ENCODE measurements at places on chromosomes 4 and X.

- DNase-seq: no peak
Measured at GRCh38 chrX:107823456-107823855, 2.2 kb upstream of the MID2 start.

DNA sequence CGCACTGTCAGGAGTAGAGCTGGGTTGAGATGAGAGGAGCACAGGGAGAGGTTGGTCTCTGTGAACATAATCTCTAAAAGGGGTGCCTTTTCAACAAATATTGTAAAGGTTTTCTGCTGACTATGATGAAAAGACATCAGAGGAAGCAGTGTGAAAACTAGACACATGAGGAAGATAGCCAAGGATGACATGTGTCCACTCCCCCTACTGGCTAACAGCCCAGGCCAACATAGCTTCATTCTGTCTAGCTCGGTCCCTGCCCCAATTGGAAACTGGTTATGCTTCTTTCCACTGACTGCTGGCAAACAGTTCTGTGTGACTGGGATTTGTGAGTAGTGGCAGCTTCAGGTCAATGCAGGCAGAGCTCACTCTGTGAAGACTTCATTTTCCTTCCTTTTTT lies 115.4 kb upstream of the ESX1 start:
- no peak for DNase-seq

- no peak for DNase-seq
Measured at GRCh38 chr4:159273141-159273438, 170.2 kb downstream of the RAPGEF2 start.

DNA sequence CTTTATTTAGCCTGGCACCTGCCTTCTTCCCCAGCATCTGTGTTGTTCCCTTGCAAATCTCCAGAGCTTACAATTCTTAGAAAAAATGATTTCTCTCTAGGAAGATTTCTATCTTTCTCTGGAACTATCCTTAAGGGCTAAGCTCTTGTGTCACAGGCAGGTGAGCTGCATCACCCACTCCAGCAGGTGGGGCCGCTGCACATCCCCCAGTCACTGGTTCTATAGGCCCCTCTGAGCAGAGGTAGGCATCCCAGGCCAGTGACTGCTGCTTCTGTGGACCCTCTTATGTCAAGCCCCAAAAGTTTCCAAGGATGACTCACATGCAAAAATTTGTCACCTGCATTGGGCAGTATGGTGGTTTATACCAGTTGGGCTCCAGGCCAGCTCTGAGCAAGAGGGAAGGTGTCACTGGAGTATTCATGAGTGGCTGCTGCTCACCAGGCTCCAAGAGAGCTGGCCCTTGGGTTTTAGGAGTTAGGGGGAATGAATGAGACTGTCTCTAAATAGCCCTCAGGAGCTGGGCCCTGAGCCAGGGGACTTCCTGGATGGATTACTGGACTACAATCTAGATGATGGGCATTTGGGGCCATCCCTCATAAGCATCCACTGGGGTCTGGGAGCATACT lies 208.1 kb upstream of the EOLA2 start:
- no peak for DNase-seq

DNA sequence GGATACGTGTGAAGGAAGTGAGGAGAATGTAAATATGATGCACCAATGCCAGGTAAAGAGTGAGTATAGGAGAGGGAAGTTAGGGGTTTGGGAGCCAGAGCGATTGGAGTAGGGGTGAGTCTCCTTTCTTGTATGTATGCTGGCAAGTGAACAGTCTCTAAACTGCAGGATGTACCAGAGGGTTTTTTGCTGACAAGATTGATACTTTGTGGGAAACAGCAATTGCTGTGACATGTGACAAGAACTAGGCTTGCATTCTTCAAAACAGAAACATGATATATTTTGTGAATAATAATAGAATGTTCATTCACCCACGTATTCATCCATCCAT lies 706 bp downstream of the CHIC1 start:
- DNase-seq: no peak

- no peak for DNase-seq
Measured at GRCh38 chr4:113781439-113782040, 20.0 kb upstream of the CAMK2D start.

GRCh38 chr4:8938137-8938536 lies 66.5 kb upstream of the HMX1 start:
- DNase-seq: no peak

DNA sequence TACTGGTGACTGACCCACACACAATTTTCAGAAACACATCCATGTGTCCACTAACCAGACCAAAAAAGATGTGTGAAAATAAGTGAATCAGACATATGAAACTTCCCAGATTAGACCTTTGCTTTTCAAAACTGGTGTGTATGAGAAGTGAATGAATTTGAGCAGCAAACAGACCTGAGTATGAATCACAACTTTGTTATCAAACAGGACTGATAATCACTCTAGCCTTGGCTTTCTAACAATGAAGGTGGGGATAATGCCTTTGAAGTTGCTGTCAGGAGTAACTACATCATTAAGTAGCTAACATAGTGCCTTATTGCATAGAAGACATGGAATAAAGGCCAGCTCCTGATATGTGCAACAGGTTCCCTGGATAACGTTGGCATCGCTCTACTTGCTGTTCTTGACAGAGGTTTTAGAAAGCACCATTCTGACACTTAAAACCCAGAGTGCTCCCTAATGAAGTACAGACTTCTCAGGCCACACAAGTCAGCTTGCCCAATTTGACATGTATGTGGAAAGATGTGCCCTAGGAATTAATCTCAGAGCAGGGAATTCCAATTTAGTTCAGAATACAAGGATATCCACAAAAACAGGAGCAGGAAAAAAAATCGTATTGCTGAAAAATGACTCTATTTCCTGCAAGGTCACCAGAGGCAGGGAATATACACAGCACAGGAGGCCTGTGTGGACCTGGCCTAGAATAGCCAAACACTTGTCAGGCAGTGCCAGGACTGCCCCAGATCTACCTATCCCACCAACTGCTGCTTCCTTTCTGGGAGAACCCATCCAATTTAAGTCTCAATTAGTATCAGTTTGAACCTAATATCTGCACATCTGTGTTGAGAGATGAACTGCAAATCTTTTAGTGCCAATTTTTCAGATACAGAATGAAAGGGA lies 87.7 kb downstream of the MAML3 start:
- DNase-seq: no peak

GRCh38 chrX:138946926-138947325 lies 235.4 kb upstream of the FGF13 start:
- DNase-seq: no peak

DNA sequence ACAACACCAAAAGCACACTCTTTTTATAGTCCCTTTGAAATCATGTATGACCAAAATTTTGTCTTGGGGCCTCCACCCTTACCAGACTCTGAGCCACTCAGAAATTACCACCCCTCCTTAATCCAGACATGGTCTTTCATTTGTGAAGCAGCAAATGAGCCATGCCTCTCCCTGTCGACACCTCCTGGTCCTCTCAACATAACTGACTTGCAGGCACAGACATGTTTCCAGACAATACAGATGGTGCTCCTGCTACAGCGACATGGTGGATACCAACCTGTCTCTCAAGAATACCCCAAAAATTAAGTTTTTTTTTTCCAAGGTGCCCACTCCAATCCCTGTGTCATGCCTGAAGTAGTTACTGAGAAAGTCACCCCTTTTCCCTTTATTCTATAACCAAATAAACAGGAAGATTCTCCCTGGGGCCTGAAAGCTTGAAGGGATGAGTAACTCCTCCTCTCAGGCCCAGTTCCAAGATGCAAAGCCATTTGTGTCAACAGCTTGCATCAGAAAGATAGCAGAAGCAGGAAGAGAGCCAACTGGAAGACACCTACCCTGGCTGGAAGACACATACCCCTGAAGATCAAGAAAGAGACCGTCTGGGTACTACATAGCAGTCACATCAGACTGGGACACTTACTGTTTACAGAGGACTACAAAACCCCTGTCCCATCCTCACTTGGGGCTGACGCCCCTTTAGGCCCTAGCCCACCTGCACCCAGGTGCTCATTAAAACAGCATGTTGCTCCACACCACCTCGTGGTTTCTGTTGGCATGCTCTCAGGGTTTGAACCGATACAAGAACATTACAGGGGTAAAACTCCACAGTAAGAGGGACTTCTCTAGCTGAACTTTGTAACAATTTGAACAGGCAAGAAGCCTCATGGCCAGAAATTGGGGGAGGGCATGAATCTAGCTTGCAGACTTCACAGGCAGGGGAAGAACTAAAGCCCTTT lies 5.5 kb upstream of the UGT2B17 start:
- DNase-seq: no peak

DNA sequence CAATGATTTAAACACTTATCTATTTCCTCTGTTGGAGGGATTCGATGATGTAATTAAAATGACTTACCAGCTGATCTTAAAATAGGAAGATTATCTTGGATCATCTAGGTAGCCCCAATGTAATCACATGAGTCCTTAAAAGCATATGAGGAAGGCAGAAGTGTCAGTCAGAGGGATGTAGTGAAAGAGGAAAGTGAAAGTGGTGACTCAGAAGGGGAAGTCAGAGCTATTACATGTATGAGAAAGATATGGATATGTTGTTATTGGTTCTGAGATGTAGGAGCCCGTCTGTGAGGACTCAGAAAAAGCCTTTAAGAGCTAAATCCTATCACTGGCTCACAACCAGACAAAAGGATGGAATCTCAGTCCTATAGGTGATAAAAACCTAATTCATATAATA lies 456.4 kb downstream of the DACH2 start:
- DNase-seq: no peak

DNA sequence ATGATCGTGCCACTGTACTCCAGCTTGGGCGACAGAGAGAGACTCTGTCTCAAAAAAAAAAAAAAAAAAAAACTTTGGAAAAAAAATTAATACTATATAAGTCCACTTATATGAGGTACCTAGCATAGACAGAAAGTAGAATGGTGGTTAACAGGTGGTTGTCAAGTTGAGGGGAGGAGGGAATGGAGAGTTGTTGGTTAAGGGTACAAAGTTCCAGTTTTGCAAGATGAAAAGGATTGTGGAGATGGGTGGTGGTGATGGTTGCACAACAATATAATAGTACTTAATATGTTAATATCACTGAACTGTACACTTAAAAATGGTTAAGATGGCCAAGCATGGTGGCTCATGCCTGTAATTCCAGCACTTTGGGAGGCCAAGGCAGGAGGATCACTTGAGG lies 4.1 kb upstream of the IL9R start:
- no peak for DNase-seq

DNA sequence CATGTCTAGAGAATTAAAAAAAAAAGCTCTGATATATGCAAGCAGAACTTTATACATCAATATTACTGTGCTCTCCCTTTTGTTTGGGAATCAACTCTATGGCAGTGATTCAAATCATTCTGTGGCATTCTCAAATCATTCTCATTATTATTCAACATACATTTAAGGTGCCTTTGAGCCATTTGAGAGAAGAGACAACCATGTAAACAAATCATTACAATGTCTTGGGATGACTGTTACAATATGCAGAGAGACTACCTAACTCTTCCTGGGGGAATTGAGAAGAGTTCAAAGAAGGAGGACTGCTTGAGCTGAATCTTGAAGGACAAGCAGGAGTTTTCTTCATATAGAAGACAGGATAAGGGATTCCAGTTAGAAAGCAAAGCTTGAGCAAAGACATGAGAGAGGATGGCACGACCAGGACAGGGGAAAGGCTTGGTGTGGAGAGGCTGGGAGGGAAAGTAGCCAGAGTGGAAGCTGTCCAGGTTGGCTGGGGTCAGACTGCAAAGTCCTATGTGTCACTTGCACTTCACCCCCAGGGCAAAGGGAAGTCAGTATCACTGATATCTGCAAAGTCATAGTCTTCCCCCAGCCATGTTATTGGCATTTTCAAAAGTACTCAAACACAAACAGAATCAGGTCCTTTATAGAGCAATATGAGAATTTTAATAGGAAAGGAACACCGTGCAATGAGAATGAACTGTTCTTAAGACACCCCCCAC lies 9.0 kb downstream of the SEC24D start:
- DNase-seq: no peak

GRCh38 chr4:11512871-11513270 lies 84.2 kb upstream of the HS3ST1 start:
- no peak for DNase-seq

GRCh38 chrX:93319609-93320008 lies 353.8 kb downstream of the NAP1L3 start:
- no peak for DNase-seq

GRCh38 chrX:47573341-47574075 lies 8.7 kb upstream of the TIMP1 start:
- DNase-seq: no peak

DNA sequence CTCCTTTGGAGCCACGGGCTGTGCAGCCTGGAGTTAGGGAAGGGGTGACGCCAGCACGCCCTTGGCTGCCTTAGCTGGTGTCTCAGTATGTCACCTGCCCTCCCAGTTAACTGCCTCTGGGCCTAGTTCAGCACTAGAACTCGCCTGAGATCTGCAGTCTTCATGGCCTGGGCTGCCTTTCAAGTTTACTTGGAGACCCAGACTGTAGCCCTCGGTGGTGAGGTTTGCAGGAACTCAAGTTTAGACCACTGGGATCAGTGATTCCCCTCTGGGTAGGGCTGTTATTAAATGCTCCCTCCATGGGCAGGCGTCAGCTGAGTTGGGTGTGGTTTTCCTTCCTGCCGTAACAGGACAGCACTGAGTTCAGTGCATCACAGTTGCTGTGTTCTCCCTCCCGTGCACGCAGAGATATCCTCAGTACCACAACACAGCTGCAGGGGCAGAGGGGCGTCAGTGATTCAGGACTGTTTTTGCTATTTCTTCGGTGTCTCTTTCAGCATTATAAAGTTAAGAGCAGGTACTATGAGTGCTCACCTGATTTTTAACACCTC lies 30.5 kb downstream of the PLAC8 start:
- no peak for DNase-seq

- DNase-seq: no peak
Measured at GRCh38 chr4:152398060-152398459, 137.8 kb downstream of the FBXW7 start.

DNA sequence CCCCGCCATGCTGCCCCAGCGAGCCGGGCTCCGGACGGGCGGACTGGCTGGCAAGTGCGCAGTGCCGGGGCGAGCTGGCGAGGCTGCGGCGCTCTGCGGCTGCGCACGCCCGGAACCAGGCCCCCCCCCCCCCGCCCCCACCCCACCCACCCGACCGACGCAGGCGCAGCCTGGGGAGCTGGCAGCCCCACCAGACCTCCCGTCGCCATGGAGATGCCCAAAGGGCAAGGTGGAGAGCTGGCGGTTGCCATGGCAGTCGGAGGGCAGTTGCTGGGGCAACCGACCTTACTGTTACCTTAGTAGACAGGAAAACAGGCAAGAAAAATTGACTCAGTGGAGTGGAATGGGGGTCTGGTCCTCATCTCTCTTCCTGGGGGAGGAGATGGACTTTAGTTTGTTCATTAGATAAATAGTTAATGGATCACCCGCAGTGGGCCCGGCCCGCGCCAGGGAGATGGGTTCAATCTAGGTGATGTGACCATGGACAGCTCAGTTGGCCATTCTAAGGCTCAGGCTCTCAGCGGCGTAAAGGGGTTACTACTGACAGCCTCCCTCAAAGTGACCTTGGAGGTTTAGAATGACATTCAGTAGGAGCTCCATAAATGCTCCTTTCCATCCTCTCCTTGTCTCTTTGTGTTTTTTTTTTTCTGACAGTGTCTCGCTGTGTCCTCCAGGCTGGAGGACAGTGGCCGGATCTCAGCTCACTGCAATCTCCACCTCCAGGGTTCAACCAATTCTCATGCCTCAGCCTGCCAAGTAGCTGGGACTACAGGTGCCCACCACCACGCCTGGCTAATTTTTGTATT lies at the start of gene PCSK1N:
Gene PCSK1N, minus strand, starts transcription at position 87 of the 806 bp plus-strand sequence. Its CDS starts 78 bp downstream, at position 9.
- DNase-seq: peak; percentile 58

GRCh38 chr4:1354136-1354982 lies 7.4 kb downstream of the UVSSA start:
- DNase-seq: no peak
